NCI-H446 treated with DMSO at 0.1 percent for 48 hours (cell line): ENCODE measurements at places on chromosomes 13 and 19.
A peak's percentile ranks its signal among the peaks of the same experiment; 100 is the strongest.

DNA sequence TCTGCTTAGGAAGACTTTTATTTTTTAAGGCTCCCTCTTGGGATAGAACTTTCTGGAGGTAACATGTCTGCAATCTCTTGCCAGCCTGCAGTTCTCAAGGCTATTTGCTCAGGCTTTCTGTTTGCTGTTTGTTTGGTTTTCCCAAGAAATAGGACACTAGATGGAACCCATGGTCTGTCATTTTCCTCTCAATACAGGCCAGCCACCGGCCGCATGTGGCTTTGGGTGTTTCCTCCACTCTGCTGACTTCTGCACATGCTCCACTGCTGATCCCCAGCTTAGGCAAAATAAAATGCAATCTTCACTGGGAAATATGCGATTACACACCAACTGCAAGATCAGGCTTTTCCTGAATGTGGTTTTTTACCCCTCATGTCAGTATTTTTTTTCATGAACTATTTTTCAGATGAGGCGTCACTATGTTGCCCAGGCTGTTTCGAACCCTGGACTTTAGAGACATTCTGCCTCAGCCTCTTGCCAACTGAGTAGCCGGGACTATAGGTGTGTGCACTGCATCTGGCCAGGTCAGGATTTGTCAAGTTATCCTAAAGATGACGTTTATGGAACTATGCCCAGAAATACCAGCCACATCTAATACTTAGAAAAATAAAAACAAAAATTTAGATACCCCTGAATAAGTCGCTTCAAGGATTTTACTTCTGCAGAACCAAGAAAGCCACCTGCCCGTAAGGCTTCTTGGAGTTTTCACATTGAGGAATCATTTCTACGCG lies 94.3 kb upstream of the PABPC3 start:
- no peak for DNase-seq

DNA sequence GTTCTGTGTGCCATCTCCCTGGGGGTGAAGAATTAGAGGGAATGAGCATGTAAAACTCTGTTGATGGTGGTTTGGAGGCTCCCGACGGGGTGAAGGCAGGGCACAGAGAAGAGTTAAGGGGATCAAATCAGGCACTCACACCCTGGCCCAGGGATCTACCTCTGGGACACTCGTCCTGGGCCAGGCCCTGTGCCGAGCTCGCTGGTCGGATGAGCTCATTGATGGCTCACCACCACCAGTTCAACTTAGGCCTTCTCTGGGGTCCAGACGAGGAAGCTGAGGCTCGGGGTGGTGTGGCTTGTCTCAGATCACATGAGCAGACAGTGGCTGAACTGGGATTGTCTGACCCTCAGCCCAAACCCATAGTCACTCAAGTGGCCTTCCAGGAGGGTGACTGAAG lies 1.6 kb downstream of the NACC1 start:
- DNase-seq = no peak

DNA sequence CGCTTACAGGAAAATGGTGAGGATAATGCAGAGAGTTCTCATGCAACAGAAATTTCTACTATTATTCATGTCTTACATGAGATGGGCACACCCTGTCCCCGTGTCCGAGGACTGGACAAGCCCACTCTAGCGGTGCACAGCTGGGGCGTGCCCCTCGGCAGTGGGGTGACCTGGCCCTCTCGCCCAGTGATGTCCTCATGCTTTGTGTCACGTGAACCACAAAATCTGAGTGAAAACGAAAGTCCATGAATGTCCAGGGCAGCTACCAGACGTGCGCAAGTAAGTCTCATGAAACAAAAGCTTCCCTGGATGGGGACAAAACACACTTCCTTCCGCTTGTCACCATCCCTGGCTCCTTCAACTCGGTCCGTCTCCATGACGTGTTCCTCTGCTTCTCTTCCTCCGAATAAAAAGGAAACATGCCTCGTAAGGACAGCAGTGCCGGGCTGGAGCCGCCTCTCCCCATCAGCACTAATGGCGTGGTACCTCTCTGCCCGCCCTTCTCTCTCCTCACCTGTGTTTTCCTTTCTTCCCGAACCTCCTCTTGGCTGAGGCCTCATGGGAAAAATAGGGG lies 45.6 kb downstream of the ANKRD10 start:
- no peak for DNase-seq

DNA sequence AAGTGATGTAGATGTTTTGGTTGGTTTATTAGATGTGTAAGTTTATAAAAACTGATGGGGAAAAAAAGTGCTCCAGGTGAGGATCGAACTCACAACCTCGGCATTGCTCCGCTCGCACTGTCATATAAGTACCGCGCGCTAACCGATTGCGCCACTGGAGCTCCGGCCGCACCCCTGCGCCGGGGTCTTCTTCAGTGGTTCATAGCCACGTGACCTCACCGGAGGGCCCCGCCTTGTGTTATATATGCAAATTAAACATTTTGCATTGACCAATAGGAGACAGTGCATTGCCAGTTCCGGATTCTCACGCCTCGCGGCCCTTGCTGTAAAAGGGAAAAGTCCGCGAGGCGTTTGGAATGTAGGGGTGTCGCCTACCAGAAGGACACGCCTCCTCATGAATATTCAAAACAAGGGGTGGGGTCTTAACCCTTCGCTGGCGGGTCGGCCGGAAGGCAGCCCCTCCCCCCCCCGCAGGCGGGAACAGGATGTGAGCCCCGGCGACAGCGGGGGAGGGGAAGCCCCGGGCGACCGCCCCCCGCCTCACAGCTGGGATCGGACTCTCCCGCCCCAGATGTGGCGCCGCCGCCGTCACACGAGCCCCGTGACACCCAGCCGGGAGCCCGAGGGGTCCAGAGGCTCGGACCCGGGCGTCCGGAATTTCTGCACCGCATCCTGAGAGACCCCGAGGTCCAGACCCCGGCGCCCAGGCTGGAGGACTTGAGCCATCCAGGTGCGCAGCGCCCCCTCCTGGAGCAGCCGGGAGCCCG lies at the start of gene PLEKHG2:
PLEKHG2 (plus strand) TSS at position 570 of the 767 bp plus-strand sequence. CDS start 1,418 bp downstream, outside the sequence.
- peak; percentile 99 for DNase-seq

- no peak for DNase-seq
Measured at GRCh38 chr19:32097011-32097410, 248.4 kb upstream of the ZNF507 start.

GRCh38 chr13:27120811-27121210 lies 50.8 kb downstream of the USP12 start:
- DNase-seq = no peak

DNA sequence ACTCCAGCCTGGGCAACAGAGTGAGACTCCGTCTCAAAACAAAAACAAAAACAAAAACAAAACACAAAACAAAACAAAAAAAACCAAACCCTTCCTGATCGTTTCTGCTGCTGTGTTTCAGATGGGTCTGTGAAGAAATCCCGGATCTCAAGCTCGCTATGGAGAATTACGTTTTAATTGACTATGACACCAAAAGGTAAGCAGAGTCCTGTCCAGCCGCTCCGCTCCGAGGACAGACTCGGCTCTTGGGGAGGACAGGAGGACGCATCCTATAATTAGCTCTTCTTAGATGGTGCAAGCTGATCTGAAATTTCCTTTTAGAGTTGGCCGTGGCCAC lies 22.0 kb downstream of the DOT1L start:
- DNase-seq = no peak

DNA sequence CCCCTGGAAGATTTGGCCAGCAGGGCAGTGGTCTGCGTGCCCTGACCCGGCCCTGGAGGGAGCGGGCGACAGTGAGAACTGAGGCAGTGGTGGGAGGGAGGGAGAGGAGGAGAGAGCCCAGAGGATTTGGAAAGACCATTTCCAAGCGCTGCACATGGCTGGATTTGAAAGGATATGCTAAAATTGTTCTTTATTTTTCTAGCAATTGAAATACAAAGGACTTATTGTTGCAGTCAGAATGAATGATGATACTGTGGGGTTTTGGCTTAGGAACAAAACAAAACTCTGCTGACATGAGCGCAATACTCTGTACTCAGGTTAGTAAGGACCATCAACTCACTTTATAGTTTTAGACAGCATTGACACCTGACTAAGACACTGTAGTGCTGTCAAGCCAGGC lies 69.5 kb downstream of the TNFRSF19 start:
- no peak for DNase-seq

- no peak for DNase-seq
Measured at GRCh38 chr19:6772866-6773322, 386 bp downstream of the VAV1 start.

GRCh38 chr13:110450016-110450900 lies 111.3 kb downstream of the RAB20 start:
- no peak for DNase-seq

DNA sequence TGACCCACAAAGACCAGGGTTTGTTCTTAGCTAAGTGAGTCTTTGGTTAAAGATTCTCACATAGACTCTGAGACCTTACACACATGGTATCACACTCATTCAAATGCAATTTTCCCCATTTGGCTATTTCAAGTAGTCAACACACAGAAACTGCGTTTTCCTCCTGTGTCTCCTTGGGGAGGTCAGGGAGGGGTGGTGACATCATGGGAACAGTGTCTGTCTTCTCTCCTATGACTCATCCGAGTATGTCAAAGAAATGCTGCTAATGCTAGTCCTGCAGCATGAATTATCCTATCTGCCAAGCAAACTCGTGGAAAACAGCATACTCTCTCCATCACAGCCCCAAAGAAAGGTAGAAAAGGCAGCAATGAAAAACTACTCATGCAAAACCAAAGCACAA lies 100.2 kb downstream of the ENOX1 start:
- no peak for DNase-seq

DNA sequence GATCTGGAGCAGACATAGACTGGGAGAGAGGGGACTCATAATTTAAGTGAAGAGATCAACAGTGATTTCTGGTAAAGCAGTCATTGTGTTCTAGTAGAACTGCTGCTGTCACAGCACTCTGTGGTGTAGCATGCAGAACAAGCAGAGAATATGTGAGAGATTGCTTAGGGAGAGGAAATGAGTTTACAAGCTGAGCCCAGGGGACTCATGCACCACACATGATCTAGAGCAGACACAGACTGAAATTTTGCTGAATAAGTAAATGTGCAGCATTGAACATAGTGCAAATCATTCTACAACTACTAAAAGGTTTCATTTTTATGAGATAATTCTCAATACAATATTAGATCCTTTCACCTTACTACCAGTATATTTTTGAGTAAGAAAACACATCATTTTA lies 125.7 kb downstream of the MYO16 start:
- DNase-seq = no peak

- no peak for DNase-seq
Measured at GRCh38 chr19:56725829-56726424, 54.4 kb upstream of the ZNF835 start.

GRCh38 chr19:5125797-5126497 lies 157.0 kb downstream of the KDM4B start:
- no peak for DNase-seq

DNA sequence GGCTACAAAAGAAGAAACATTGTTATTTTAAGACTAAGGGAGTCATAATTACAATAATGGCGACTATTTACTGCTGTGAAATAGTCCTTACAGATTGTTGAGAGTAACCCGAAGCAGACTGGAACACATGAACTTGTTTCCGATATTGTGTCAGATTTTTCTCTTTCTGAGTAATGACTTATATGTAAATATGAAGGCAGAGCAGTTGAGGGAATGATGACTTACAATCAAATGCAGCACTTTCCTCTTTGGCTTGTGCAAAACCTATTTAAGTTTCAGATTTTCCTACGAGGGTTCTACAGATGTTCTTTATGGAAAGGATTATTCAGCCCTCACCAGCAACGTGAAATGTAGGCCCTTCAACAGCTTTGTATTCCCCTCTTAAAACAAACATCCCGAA lies 198.6 kb downstream of the RGCC start:
- DNase-seq = no peak

DNA sequence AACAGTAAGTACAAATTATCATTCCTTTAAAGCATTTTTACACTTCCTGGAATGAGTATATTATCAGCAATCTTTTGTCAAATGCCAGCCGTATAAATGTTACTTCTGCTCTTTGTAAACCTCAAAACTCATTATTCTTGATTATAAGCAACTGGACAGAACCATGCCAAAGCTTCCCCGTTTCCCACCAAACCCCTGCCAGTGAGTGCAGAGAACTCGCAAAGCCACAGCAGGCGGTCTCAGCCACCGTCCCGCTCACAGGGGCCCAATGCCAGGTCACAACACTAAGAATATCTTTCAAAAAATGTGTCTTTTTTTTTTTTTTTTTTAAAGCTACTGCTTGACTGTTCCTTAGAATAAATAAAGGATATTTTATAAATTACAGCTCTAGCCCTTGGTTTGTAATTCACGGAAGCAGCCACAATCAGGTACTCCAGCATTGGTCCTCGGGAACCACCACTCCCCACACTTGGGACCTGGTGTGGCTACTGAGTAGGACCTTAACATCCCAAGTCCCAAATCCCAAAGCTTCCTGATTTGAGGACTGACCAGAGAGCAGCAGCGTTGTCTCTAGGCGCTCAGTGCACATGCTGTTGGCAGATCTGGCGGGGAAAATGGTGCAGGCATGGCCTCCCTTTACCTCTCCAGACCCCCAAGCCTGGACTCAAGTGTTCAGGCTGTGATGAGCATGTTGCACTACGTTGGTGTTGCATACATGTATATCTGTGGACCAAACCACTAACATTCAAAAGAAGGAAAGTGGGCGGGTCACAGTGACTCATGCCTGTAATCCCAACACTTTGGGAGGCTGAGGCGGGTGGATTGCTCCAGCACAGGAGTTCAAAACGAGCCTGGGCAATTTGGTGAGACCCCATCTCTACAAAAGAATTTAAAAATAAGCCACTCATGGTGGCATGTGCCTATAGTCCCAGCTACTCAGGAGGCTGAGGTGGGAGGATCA lies 19.0 kb downstream of the KCTD15 start:
- DNase-seq = no peak

DNA sequence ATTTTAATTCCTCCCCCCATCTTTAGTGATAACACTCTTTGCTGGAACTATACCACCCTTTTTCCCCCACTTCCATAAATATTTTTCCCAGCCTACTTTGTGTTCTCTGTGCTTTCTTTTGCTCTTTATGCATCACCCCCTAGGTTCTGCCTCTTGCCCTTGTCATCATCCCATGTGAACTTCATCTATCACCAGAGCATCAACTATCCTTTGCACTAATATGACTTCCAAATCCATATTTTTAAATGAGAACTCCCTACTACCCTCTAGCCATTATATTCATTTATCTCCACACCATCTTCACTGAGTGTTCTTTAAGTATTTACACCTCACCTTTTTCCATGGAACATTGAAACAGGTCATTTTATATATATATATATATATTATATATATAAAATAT lies 452.7 kb downstream of the FOXO1 start:
- no peak for DNase-seq

DNA sequence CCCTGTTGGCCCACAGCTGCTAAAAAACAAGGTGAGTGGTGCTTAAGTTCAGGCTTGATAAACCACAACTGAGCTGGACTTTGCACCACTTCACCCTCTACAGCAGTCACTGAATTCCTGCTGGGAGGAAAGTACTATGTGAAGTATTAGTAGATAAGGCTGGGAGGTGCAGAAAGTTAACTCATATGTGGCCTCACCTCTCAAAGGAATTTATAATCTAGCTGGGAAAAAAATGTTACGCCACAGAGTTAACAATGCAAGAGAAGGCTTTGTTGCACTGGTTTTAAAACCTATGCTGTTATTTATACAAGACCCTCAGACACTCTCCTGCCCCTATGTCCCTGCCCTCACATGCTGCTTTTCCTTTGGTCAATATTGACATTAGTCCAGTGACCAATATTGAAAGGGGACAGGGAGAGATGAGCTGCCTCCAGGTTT lies 60.9 kb downstream of the LIG4 start:
- DNase-seq = no peak

GRCh38 chr13:94170145-94170571 lies 309.3 kb downstream of the DCT start:
- peak; percentile 50 for DNase-seq

GRCh38 chr19:1659084-1659427 lies 6.6 kb upstream of the TCF3 start:
- no peak for DNase-seq
